ENCODE measurements at places on chromosomes 7 and 10. TPM values are rescaled to one million over a fixed set of nuclear protein-coding genes. Genes with fewer than 3 reads are reported as not detected.

Gene TMEM196
- polyA plus RNA-seq = not detected

Gene WDR11
- polyA plus RNA-seq = 10.2 TPM

Gene CYP26C1
- polyA plus RNA-seq = 0.02 TPM

Gene CDHR3
- 0.86 TPM for polyA plus RNA-seq

Gene KBTBD2
- 12.9 TPM for polyA plus RNA-seq

Gene DDC
- 0.41 TPM for polyA plus RNA-seq

Gene ADAMTS14
- 0.14 TPM for polyA plus RNA-seq

Gene COBL
- 27.0 TPM for polyA plus RNA-seq

Gene PDAP1
- 167 TPM for polyA plus RNA-seq

Gene CAV2
- 136 TPM for polyA plus RNA-seq

Gene DNMBP
- 5.5 TPM for polyA plus RNA-seq

Gene CASP2
- 4.5 TPM for polyA plus RNA-seq

Gene WNT2
- polyA plus RNA-seq = 0.57 TPM

Gene NPTX2
- 3.8 TPM for polyA plus RNA-seq

Gene ENO4
- 0.07 TPM for polyA plus RNA-seq

Gene TMEM140
- polyA plus RNA-seq = 13.3 TPM

Gene ZNF853
- 8.2 TPM for polyA plus RNA-seq

Gene SFTPA1
- not detected for polyA plus RNA-seq

Gene GRM3
- polyA plus RNA-seq = 0.05 TPM
